ENCODE measurements at places on chromosomes 6 and 20. TPM values are rescaled to one million over a fixed set of nuclear protein-coding genes. Genes with fewer than 3 reads are reported as not detected.

DNPH1 gene
- 3.5 TPM for total RNA-seq

ETV7 gene
- not detected for total RNA-seq

TOX2 gene
- total RNA-seq = 11.0 TPM

DNA sequence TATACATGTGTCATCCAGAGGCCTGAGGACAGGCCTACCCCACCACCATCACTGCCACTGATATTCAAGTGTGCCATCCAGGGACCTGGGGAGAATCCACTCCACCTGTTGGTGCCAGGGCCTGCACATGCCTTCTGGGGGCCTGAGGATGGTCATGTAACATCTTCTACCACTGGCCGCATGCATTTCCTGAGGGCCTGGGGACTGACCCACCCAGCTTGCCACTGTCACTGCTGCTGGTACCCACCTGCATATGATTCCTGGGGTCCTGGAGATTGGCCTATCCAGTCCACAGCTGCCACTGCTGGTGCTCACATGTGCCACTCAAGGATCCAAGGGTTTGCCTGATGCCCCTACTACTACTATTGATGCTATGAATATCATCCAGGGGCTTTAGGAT is 184.3 kb upstream of the SYNCRIP start:
- H3K4me3 ChIP-seq = no peak overlapping the region
- no peaks in the 10 kb centered on the region for H3K36me3 ChIP-seq
- H3K27me3 ChIP-seq = peaks cover 4% of the 10 kb centered on the region
- DNase-seq = no peak
- no peaks in the 10 kb centered on the region for H3K4me1 ChIP-seq

GRCh38 chr20:12166053-12166717 is 248.5 kb downstream of the BTBD3 start:
- H3K36me3 ChIP-seq = no peaks in the 10 kb centered on the region
- peaks cover 4% of the 10 kb centered on the region for H3K4me1 ChIP-seq
- DNase-seq = no peak
- H3K27ac ChIP-seq = no peak overlapping the region

DNA sequence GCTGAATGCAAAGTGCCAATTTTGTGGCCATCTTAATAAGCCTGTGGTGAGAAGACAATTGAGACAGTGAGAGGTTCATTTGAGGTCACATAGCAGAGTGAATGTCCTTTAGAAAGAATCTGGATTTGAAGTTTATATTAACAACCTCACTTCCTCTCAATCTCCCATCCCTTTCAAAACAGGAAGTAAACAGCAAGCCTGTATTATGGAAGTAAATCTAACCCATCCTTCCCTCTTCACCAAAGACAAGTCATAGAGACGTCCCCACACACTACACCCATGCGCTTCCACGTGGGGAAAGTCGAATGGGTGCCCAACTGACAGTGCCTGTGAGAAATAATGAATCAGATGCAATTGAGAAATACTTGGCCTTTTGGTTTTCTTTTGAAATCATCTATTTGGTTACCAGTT is 28.8 kb upstream of the CCND3 start:
- DNase-seq = no peak
- H3K36me3 ChIP-seq = no peaks in the 10 kb centered on the region
- H3K4me3 ChIP-seq = no peak overlapping the region
- H3K4me1 ChIP-seq = peaks cover 8% of the 10 kb centered on the region
- H3K27me3 ChIP-seq = no peaks in the 10 kb centered on the region
- no peak overlapping the region for H3K27ac ChIP-seq

DNA sequence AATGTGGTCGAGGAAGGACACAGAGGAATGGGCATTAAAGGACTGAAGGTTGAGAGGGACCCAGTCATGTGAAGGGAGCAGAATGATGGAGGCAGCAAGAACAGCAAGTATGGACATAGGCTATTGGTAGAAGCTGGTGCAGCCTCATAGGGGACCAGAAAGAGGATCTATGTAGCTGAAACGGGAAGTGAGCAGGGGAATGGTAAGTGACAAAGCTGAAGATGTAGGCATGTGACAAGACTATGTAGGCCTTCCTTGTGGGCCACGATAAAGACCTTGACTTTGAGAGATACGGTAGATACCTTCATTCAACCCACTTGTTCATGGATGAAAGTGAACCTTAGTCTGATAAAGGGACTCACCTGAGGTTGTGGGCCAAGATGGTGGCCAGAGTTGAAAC is 3.5 kb downstream of the CTNNBL1 start:
- no peak for DNase-seq
- peaks cover 3% of the 10 kb centered on the region for H3K27me3 ChIP-seq
- no peaks in the 10 kb centered on the region for H3K36me3 ChIP-seq
- H3K4me1 ChIP-seq = peaks cover 5% of the 10 kb centered on the region
- no peak overlapping the region for H3K4me3 ChIP-seq

Data from glutamatergic neuron (in vitro differentiated cells).